Cardiac septum (tissue), 1 donor: ENCODE measurements at places on chromosomes 13 and 19. TPM values are rescaled to one million over a fixed set of nuclear protein-coding genes. Genes with fewer than 3 reads are reported as not detected.
A peak's percentile ranks its signal among the peaks of the same experiment; 100 is the strongest.

DNA sequence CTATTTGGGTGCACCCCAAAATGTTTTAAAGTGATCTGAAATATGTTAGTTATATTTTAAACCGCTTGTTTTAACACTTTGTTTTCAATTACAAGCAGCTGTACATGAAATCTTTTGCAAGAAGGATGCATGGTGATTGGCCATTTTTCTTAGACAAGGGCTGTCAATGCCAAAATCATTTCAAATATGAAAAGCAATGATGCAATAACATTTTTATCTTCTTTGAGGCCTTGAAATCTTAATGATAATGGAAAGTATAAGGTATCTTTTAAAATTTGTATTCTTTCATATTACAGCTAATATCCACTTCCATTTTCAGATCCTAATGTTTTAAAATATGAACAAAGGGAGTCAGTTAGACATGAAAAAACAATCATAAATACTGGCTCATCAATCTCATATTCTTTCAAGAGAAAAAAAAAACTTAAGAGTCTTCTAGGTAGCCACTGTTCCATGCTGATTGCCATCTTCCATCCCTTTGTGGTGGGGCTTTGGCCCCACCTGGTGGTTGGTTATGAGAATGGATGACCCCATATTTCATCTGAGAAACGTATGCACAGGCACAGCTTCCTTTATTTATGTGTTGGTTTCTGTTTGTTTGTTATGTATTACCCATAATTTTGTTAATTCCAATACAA is 330.3 kb upstream of the MIR17HG start:
- DNase-seq: no peak

DNA sequence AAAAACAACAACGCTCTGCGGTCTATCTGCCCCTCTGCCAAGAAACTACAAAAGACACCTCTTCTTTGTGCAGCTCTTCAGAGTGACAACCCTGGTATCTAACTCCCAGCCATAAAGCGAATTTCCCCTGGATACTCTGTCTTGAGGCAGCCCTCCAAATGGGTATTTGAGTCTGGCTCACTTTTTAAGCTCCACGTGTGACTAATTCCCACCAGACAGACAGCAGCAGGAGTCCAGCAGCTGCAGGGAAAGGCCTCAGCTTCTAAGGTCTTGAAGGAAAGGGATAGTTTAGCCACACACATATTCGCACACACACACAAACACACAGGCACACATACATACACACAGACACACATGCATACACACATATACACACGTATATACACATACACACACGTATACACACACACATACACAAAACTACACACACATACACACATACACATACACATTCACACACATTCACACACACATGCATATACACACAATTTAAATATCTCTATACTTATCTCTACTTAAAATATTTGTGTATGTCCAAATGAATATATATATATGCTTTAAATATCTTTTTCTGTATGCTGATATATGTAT is 188.8 kb downstream of the TSHZ3 start:
- DNase-seq: no peak

DNA sequence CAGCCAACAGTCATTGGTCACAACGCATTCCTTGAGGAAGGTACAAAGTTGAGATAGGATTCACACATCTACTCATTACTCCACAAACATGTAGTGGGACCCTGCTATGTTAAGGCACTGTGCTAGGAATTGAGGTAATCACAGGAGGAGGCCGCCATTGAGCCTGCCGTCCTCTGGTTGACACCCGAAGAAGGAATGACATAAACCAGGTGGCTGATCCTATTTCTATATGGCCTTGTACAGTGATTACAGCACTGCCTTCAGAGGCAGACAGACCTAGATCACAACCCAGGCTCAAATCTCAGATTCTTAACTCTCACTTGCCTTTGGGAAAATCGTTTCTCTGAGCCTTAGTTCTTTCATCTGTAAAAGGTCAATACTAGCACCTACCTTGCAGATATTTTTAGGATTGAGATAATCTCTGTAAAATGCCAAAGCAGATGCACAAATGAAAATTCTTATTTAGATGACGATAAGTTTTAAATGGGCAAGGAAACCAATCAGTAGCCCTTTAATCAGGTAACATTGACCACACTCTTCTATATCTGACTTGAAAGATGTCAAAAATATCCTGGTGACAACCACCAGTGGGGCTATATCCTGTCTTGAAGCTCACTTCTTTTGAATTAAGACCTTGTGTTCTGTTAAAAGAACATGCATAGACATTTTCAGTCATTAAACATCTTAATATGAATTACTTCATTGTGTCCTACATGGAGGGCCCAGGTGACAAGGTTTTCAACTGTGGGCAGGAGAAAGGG is 251.6 kb downstream of the KCTD12 start:
- DNase-seq: no peak

DNA sequence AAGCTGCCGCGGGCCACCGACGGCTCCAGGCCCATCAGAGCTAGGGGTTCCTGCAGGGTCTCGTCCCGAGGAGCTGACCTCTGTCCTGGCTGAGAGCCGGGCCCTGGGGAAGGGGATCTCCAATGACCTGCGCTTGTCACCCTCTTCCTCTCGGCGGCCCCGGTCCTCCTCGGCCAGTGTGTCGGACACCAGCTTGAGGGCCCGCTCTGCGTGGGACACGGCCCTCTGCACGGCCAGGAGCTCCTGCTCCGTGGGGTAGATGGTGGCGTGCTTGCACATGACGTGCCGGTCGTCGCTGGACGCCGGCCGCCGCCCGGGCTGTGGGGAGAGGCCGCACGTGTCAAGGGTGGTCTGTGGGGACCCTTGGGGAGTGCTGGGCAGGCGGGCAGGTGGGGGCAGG is 32.7 kb upstream of the MATK start:
- DNase-seq: no peak

DNA sequence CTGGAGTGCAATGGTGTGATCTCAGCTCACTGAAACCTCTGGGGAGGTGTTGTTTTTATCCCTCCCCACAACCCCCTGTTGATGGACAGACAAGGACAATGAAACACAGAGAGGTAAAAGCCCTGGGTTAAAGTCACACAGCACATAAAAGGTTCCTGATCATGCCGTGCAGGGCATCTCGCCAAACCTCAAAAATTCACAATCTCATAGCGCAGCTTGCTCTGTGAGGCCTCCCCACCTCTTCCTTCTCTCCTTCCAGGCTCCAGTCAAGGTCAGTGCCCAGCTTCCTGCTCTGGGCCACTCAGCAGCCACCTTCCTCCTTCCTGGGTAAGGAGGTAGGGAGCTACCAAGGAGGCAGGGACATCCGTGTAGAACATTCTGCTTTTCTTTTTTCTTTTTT is 2.3 kb downstream of the FUT2 start:
- DNase-seq: no peak

- DNase-seq: no peak
Measured at GRCh38 chr13:112733112-112733511, 43.3 kb downstream of the ATP11A start.

- DNase-seq: no peak
Measured at GRCh38 chr19:44939668-44940067, 2.4 kb upstream of the APOC4 start.

DNA sequence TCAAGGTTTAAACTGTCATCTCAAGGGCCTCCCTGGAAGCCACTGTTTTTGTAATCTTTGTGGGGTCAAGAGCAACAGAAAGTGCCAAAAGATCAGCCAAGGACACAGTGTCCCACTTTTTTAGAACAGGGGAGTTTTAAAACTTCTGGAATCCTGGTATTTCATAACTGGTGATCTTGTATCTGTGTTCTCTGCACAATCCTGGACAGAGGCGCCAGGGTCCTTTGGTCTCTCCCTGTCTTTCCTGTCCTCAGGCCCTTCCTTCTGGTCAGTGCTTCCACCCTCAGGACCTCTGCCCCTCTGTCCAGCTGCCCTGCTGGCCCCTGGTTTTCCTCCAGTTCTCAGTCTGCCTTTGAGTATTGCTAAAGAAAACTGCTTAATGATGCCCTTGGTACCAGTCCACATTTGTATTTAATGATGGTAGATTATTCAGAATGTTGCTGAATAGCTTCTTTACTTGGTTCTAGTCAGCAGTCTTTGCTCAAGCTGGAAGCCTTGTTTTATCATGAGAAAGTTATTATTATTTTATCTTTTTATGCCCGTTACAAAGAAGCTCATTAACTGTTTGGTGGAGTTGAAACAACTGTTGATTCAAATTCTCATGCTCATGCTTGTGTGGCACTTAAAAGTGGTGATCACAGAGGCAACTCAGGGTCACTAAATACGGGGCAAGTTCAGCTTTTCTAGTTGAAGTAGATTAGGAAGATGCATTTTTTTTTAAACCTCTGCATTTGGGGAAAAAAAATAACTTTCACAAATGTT is 47.5 kb downstream of the WASF3 start:
- no peak for DNase-seq

- DNase-seq: no peak
Measured at GRCh38 chr19:54594737-54595136, 1.3 kb downstream of the LILRA1 start.

GRCh38 chr13:24995225-24995804 is 100.6 kb upstream of the PABPC3 start:
- DNase-seq: no peak

GRCh38 chr13:99758460-99759162 is 213.0 kb downstream of the ZIC5 start:
- DNase-seq: no peak

GRCh38 chr13:107067381-107067780 is 499.4 kb upstream of the ARGLU1 start:
- DNase-seq: no peak

DNA sequence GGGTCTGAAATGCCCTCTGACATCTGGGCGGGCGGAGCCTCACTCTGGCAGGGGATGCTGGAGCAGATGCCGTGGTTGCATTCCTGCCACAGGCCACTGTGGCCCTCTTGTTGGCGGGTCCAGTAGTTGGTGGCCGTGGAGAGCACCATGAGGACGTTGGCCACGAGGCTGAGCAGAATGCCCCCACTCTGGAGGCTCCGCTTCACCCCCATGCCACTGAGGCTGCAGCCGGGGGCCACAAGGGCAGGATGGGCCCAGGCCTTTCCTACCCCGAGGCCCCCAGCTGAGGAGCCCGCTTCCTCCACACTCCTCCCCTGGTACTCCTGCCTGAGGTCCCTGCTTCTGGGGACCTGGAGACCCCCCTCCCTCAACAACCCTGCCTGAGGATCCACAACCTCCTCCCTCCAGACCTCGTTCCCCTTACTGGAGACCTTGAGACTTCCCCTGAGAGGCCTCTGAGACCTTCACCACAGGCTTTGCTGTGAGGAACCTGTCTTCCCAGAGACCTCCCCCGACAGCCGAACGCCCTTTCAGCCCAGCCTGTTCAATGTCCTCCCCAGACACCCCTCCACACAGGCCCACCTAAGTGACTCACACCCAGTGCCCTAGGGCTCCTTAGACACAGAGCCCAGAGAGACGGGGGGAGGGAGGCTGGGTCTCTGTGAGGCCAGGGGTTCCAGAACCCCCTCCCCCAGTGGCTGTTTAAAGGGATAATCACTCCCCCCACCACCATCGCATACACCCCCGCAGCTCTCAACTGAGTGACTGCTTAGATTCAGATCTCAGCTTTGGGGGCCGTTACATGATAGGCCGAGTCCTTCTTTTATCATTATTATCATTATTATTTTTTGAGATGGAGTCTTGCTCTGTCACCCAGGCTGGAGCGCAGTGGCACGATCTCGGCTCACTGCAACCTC is at the start of gene CLDND2:
TSS of gene CLDND2 (minus strand) at position 638 of the 917 bp plus-strand sequence. CDS start at position 212, 426 bp downstream.
- peak; percentile 72 for DNase-seq

GRCh38 chr13:29934531-29935308 is 84.3 kb upstream of the UBL3 start:
- DNase-seq: no peak

DNA sequence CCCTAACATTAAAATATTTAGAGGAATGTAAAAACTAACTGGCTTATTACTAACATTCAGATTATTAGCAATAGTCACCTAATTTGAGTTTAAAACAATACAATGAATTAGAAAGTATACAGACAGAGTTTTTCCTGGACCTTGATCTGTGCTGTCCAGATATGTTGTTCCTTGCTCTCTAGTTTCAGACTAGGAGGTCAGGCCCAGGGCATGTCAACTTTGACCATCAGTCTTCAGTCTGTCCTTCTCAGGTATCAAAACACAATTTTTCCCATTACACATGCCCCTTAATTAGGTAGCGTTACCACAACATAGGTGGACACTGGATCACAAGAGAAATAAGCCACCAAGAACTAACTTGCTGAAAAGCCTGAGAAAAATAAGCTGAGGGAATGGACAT is 197.0 kb downstream of the MAB21L1 start:
- no peak for DNase-seq

DNA sequence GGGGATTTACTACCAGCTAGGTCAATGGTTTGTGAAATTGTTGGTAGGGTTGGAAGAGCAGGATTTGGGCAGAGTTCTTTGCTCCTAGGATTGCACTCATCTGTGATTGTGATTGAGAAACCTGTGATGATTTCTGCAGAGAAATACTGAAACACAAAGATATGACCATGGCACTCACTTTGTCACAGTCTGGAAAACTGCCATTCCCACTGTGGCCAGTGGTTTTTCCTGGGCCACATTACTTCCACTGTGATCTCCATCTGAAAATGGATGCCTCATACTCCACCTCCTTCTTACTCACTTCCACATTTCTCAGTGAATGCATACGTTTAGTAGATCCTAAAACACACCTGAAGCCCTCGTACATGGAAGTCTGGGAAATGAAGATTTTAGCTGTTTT is 593.2 kb downstream of the LMO7 start:
- DNase-seq: no peak

GRCh38 chr19:38663156-38663651 is 15.8 kb downstream of the ACTN4 start:
- DNase-seq: no peak

GRCh38 chr19:45825917-45826893 is 11.1 kb upstream of the RSPH6A start:
- DNase-seq: no peak

DNA sequence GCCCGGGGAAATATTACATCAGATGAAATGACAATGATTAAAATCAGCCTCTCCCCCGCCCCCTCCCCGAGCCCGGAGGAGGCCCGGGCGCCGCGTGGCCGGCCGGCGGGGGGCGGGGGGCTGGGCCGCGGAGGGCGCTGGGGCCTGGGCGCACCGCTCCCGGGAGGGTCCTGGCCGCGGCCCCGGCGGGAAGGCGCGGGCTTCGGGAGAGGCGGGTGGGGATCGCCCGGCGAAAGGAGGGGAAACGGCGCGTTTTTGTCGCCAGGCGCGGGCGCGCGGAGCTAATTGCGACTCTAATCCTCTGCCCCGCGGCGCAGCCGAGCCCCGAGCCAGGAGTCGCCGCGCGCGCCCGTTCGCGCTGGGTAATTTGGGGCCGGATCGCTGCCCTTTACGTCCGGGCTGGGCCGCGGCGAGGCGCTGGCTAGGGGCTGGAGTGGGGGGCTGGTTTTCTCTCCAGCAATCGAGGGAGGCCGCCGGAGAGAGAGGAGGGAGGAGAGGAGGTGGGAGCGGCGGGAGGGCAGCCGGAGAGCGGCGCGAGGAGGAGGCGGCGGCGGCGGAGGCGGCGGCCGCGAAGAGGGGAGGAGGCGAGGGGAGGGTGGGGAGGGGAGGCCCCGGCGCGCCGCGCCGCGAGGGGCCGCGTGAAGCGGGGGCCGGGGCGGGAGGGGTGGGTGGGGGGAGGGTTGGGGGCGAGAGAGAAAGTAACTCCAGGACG is at the start of gene KCTD15:
TSS of gene KCTD15 (plus strand) at position 707 of the 712 bp plus-strand sequence. CDS start 3,585 bp downstream, outside the sequence.
- DNase-seq: no peak

- DNase-seq: no peak
Measured at GRCh38 chr13:73259061-73260017, 200.5 kb downstream of the KLF5 start.

GRCh38 chr13:35716186-35716585 is 239.7 kb upstream of the MAB21L1 start:
- DNase-seq: no peak

GRCh38 chr19:56252699-56253422 is 19.7 kb upstream of the EDDM13 start:
- DNase-seq: peak; percentile 89

The C1QTNF9B gene
- 0.48 TPM for total RNA-seq

The PEG3 gene
- 7.2 TPM for total RNA-seq

The CD209 gene
- 7.6 TPM for total RNA-seq

The KLK2 gene
- not detected for total RNA-seq

The ZNF497 gene
- 0.40 TPM for total RNA-seq
